ENCODE measurements at places on chromosomes 7 and 10.

DNA sequence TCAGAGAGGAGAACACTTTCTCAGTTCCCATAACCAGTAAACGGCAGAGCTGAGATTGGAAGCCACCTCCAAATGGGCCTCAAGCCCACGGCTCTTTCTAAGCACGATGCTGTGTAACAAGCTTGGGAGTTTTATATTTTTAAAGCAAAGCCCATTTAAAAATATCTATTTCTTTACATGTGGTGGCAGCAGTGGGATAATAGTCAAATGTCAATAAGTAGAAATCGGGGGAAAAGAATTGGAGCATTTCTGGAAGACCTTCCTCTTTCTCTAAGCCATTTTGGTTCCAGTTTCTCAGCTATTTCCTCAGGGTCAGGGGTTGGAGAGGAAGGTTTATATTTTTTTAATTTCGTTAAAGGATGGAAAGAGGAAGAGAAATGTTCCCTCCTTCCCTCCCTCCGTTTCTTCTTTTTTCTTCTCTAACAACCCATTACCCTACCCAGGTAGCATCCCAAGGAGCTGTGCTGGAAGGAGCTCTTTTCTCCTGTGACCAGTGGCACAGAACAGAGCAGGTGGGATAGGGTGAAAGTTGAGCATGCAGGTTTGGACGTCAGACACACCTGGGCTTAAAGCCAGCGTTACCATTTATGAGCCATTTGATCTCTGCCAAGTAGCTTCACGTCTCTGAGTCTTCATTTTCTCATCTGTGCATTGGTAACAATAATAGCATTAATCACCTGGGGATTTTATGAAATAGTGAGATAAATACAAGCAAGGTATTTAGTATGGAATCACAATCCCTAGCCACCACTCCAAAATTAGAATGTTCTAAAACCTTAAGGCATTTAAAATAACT lies 515.7 kb downstream of the RPS24 start:
- no peak for DNase-seq

- no peak for DNase-seq
These were observed 805.6 kb downstream of the NRG3 start for GRCh38 chr10:82680608-82681007.

- no peak for DNase-seq
These were observed 3.1 kb downstream of the PALS2 start for GRCh38 chr7:24576171-24577025.

DNA sequence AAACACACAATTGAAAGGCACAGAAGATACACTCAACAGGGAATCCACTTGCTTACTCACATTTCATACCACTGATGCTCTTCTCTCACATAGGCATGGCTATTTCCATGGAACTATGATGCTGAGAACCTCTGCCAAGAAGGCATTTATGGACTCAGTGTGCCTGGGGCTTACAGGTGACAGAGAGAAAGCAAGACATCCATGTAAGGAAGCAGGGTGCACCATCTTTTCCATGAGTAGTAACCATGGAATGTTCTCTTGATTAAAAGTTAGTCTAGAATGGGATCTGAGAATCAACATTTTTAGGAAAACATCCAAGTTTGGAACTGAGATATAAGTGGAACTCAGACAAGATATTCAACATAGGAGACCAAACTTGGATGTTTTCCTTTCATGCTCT lies 52.5 kb upstream of the MACC1 start:
- no peak for DNase-seq

GRCh38 chr7:155995183-155995612 lies 182.9 kb upstream of the SHH start:
- DNase-seq: no peak

DNA sequence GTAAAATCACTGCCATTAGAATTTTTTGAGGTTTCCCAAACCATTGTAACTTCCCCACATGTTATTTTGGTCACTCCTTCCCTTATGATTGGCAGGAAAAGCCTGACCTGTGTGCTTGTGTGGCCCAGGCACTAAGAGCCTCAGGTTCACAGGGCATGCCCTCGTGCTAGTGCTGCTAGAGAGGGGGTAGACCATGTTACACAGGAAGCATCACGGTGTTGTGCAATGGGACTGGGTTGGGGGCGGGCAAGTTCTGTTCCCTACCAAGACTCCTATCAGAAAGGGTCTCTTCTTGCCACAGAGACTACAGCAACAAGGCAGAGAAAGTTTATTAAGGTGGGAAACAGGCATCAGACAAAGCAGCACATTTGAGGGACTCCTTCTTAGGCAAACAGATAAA lies 32.2 kb downstream of the LSM5 start:
- DNase-seq: no peak

DNA sequence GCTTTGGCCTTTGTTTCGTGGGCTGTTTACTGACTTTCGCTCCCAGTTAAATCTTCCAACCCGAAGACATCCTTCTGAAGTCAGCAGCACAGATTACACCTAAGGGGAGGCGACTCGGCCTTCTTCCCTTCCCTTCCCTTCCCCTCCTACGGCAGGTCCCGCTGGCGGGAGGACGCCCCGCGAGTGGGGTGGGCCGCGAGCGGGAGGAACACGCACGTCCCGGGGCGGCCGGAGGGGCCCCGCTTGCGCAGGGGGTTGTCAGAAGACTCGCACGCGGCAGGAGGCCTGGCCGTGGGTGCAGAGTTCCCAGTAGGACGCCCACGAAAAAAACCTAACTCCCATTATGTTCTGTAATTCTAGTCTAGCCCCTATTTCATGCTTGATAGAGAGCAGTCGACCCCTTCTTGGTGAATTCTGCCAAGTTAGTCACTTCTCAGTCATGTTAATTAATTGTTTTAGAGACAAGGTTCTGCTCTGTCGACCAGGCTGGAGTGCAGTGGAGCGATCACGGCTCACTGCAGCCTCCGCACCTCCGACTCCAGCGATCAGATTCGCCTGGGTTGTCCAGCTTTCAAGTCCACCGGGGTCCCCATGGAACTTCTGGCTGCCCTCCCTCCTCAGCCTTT lies 19.2 kb upstream of the ZNF32 start:
- no peak for DNase-seq

DNA sequence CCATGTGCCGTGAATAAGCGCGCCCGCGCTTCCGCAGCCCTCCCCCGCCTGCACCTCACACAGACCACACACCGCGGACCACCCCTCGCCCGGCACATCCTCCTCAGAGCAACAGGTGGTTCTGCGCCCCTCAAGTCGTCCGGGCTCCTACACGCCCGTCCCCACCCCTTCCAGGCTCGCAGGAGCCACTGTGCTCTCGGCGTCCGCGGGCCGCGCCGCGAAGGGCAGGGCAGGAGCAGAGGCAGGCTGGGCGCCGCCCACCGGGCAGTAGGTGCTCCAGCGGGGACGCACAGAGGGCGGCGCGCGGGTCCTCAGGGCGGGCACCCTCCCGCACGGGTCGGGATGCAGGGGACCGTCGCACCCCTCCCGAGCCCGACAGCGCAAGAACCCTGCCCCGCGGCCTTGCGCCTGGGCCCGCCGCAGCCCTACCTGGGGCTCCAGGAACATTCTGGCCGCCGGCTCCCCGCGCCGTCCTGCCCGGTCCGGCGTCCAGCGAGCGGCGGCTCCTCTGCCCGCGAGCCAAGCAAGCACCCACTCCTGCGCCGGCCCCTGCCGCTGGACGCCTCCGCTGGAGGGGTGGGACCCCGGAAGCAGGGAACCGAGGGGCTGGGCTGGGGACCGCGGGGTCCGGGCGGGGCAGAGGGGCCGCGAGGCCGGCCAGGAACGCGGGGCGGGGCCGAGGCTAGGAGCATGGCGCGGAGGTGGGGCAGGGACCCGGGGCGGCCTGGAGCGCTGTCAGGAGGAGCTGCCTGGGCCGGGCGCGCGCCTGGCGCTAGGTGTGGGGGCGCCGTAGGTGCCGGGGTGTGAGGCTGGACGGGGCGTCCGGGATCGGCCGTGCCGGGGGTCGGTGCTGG lies 37.4 kb downstream of the RASGEF1A start:
- DNase-seq: no peak

DNA sequence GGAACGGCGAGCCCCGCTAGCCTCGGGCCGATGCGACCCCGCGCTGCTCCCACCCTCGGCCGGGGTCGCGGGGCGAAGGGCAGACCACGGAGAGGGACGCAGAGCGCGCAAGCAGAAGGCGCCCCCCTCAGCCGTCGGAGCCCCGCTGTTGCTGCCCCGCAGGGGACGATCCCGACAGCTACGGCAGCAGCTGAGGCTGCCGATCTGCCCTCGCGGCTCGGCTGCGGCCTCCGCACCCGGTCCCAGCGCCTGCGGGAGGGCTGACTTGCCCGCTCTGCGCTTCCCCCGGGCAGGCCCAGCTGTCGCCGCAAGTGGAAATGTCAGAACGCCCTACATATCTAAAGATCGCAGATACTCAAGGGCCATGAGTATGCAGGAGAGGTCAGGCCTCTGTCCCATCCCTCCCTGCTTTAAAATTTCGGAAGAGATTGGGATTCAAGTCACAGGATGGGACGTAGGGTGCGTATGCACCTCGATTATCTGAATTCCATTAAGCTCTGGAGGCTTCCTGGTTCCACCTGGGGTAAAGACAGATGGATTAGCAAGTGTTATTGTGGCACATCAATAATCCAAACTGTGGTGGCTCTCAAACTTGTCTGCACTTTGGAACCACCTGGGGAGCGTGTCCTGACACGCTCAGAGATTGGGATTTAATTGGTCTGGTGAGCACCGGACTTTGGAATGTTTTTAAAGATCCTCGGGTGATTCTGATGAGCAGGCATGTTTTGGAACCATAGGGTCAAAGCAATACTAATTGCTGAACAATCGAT lies at the start of gene CRPPA:
TSS of gene CRPPA (minus strand) at position 206 of the 770 bp plus-strand sequence. CDS start 216 bp downstream, outside the sequence.
- peak; percentile 39 for DNase-seq

GRCh38 chr7:129252128-129252527 lies 27.3 kb downstream of the AHCYL2 start:
- no peak for DNase-seq

- DNase-seq: no peak
These were observed 4.7 kb upstream of the NRF1 start for GRCh38 chr7:129606803-129607202.

GRCh38 chr10:121556918-121557573 lies 41.2 kb downstream of the FGFR2 start:
- DNase-seq: no peak

- no peak for DNase-seq
These were observed 755.3 kb upstream of the GALNT17 start for GRCh38 chr7:70376561-70377031.

- DNase-seq: no peak
These were observed 59.8 kb downstream of the CCSER2 start for GRCh38 chr10:84388148-84388547.

DNA sequence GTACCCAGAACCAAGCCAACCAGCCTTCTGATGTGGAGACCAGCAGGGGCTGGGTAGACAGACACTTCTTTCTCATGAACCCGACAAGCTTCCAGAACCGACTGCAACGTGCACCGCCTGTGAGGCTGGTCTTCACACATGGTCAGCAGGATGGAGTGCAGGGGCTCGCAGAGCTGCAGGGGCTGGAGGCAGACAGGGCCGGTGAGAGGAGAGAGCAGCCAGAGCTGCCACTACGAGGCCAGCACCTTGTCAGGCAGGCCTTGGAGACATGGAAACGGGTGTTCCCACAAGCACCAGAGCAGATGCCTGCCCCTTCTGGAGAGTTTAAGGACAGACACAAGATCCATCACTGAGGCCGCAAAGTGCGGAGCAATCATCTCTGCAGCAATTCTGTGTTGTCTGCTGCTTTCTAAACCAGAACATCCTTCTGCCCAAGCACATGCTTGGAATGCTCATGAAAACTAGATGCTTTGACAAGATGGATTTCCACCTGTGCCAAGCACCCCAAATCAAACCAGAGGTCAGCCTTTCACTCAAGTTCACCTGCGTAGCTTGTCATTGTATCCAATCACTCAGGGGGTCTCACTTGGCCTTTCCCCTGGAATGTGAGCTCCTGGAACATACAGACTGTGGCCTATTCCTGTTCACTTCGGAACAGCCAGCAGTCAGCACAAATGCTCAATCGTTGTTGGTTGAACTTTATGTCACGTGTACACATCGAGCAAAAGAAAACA lies 32.2 kb downstream of the FRMPD2 start:
- no peak for DNase-seq
